ENCODE measurements at places on chromosomes 2 and 18.

GRCh38 chr2:119544075-119544938 lies at the start of gene CFAP221:
Gene CFAP221 (plus strand): TSS chr2:119544449. CDS start chr2:119546132, 1,683 bp downstream.
- DNase-seq = peak; percentile 39

GRCh38 chr18:9196568-9196967 lies 60.0 kb downstream of the ANKRD12 start:
- DNase-seq = no peak

- DNase-seq = no peak
Observed at GRCh38 chr18:13220361-13220991, 1.9 kb downstream of the LDLRAD4 start.

DNA sequence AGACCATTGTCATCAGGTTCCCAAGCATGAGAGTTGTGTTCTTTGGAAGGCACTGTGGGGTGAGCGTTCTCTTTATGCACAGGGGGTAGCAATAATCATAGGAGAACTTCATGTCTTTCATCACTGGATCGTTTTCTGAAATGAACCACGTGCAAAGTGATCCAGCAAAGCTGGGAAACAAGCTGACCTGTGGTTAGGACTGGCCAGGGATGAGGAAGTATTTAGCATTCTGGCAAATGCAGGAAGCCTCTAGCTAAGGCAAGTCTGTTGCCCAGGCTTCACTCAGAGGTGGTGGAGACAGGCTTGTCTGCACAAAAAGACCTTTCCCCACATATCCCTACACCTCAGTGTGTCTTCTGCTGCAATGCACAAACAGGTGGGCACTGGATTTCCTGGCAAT lies 58.6 kb downstream of the MMADHC start:
- DNase-seq = peak; percentile 44

- no peak for DNase-seq
Observed at GRCh38 chr2:241031436-241032165, 33.2 kb downstream of the SNED1 start.

DNA sequence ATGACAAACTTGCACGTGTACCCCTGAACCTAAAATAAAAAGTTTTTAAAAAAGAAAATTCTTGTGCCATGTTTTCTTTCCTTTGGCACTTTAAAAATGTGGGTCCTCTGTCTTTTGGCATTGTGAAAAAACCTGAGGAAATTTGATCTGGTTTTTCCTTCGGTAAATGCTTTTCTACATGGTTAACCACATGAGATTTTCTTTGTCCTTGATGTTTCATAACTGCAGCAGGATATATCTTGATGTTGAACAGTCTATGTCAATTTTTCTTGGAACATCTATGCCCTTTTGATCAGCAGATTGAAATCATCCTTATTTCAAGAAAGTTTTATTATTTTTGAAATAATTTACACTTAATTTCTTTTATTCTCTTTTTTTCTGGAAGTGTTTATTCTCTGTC lies 109.1 kb downstream of the TMEM17 start:
- DNase-seq = no peak

DNA sequence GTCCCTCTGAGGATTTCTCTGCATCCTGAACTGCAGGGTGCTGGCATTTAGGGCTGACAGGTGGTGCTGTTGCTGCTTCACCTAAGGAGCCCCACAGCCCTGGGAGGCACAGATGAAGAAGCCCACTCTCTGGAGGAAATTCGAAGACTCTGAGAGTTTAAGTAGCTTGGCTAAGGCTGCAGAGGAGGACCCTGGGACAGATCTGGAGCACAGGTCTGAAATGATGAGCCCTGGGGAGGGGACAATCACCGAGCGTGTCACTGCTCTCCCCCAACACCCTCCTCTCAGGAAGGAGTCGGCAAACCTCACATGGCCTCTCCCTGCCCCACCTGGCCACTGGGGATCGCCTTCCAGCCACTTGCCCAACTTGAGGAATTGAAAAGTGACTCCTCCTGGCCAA lies 18.6 kb downstream of the CYP27C1 start:
- no peak for DNase-seq

DNA sequence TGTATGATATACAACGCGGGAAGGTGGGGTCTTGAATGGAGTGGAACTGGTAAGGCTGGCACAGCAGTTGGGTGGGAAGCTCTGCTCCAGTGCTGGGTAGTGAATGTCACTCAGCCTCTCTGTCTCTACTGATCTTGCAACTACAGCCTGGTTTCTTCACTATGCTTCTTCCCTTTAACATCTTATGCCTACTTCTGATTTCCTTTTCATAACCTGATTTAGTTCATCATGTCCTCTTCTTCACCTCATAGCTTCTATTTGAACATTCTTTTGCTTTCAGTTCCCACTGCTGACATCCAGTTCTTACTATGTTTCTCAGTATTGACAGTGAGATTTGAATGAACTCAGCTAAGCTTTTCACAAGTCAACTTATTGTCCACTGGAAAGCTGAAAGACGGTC lies 286.2 kb downstream of the ARL6IP6 start:
- no peak for DNase-seq

DNA sequence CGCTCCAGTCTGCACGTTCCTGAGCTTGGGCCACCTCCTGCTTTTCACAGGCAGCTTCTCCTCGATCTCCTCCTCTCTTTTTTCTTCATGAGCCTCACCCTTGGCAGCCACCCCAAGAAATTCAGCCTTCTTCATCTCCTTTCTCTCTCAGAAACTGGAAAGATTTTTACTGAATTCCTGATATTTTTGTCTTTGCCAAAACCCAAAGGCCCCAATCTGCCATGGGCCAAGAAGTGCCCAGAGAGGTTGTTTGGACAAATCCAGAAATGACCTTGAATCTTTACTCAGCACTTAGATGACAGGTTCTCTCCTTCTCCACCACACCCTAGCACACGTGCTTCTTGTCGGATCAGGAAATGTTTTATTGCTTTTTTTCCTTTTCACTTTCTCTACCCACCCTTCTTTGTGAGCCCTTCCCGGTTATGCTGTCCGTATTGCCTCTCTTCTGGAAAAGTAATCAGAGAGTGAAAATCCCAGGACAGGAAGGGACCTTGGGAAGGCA lies 134.5 kb upstream of the TNP1 start:
- DNase-seq = no peak

- DNase-seq = no peak
Observed at GRCh38 chr2:173202570-173202969, 126.9 kb downstream of the MAP3K20 start.

DNA sequence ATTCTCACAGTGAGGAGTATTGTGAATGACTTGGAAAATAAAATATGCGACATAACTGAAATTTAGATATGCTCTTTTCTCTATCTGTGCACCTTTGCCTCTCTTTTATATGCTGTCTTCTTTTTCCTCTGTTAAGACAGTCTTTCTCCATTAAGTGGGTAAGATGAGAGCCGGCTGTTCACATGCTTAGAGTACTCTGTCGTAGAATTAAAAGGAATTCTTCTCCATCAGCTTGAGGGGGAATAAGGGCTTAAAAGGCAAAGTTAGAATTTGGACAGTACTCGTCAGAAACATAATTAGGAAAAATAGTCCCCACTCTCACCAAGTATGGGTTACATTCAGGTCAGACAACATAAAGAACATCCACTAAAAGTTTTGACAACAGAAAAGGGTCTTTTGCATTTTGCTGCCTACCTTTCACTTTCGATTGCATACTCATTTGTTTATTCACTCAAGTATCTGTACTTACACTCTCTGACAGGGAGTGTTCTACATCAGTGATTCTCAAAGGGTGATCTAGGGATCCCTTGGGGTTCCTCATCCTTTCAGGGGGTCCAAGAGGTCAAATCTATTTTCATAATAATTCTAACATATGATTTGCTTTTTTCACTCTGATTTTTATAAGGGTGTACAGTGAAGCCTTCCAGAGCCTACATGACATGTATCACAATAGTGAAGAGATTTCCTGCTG lies 48.0 kb downstream of the ARHGAP15 start:
- no peak for DNase-seq

- no peak for DNase-seq
Observed at GRCh38 chr2:64966017-64966416, 23.2 kb upstream of the SLC1A4 start.

DNA sequence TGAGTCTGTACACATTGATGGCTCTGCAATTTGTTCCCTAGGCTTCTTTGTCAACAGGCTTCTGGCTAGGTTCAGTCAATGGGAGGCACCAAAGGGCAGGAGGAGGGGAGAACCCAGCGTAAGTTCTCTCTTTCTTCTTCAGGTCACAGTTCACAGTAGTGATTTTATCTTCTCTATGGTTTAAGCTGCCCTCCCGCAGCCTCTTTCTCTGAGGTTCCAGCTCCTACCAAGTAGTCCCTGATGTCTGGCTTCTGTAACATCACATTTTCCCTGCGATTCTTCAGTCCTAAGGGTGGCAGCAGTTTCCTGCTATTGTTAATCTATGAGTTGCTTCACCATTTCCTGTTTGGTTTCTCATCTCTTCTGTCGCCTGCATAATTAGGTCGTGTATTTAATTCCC lies 107.4 kb downstream of the CPO start:
- no peak for DNase-seq

GRCh38 chr18:1648712-1649111 lies 744.0 kb downstream of the ADCYAP1 start:
- DNase-seq = no peak

GRCh38 chr2:106841886-106842645 lies 43.9 kb downstream of the ST6GAL2 start:
- DNase-seq = no peak

GRCh38 chr2:200454927-200455801 lies 54.7 kb downstream of the KCTD18 start:
- DNase-seq = no peak

- DNase-seq = no peak
Observed at GRCh38 chr18:25279133-25279532, 72.8 kb downstream of the ZNF521 start.

DNA sequence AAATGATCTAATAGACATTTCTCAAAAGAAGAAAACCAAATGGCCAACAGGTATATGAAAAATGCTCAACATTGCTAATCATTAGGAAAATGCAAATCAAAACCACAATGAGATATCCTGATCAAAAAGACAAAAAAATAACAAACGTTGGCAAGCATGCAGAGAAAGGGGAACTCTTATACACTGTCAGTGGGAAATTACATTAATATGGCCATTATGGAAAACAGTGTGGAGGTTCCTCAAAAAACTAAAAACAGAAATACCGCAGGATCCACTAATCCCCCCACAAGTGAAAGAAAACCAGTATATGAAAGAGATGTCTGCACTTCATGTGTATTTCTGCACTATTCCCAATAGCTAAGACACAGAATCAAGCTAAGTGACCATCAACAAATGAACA lies 57.7 kb upstream of the CTIF start:
- DNase-seq = no peak

- DNase-seq = no peak
Observed at GRCh38 chr2:196902828-196903227, 23.7 kb downstream of the PGAP1 start.

GRCh38 chr2:213022987-213023386 lies 128.4 kb downstream of the IKZF2 start:
- DNase-seq = no peak

- no peak for DNase-seq
Observed at GRCh38 chr2:235977445-235977844, 190.7 kb downstream of the GBX2 start.

GRCh38 chr2:80007777-80008503 lies 296.6 kb downstream of the LRRTM1 start:
- DNase-seq = no peak

DNA sequence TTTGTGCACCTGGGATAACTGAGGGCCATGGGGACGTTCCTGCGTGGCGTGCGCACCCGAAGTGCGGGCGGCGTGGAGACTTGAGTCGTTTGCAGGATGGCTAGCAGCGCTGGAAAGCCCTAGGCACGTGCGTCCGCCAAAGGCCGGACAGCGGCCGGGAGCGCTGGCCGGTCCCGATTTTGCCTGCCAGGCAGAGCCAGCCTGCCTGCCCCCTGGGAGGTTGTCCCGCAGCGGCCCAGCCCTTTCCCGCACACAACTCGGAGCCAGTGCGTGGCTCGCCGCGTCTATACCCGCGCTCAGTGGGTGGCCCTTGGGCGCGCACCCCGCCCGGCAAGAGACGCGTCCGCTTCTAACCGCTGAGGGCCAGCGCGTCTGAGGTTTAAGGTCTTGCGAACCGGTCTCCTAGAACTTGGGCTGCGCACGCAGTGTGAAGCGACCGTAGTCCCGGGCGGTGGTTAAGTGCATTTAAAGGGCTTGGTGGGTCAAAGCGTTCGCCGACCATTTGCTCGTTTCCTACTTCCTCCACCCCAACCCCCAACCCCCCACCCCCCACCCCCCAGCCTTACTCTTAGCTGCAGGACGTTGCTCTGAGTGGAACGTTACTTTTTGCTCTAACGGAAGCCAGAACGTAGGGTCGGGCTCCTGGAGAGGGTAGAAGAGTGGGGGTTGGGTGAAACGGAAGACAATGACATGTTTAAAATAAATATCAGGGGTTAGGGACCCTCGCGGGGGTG lies 627 bp downstream of the CDCA7 start:
- DNase-seq = no peak

GRCh38 chr18:32317651-32318050 lies 127.8 kb downstream of the MEP1B start:
- DNase-seq = peak; percentile 77

DNA sequence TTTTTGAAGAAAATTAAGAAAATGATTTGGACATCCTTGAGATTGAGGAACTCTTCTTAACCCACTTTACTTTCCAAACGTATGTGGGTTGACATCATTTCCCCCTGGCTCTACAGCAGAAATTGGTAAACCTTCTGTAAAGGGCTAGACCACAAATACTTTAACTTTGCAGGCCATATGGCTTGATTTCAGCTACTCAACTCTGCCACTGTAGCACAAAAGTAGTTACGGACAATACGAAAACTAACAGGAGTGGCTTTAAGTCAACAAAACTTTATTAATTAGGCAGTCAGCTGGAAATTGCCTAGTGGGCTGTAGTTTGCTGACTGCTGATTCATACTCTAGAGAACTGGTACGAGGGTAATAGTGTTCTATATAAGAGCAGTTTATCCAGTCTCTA lies 83.2 kb upstream of the DTNB start:
- no peak for DNase-seq

DNA sequence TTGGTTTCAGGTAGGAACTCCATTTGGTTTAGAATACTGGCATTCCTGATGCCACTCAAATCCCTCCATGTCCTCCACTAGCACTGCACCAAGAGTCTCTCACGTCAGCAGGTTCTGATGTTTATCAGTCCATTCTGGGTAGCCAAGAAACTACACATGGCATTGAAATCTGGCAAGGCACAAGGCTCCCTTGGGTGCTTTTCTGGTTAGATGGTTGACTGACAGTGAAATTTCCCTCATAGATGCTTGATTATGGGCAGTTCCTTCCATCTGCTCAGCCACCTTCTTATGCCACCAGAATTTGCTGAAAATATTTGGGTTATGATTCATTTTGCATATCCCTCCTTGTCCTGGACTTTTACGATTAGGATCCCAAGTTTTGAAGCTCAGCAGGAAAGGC lies 32.6 kb downstream of the EDAR start:
- DNase-seq = no peak

- DNase-seq = no peak
Observed at GRCh38 chr18:50527636-50528307, 32.1 kb upstream of the MAPK4 start.

GRCh38 chr18:61742565-61743429 lies 150.0 kb downstream of the RNF152 start:
- no peak for DNase-seq

DNA sequence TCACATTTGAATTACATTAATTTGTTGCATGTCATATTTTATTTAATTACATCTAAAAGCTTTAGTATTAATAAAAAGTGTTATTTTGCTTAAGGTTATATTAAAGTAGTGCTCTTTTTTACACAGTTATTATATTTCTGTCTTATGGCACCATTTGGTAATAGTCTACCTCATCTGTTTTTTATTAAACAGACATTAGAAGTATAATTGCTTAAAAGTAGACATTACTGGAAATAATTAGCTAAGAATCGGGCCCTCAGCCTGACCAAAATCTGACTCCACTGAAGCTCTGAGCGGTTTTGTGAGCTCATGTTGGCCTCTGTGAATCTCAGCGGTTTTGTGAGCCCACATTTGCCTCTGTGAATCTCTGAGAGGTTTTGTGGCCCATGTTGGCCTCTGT lies 102.5 kb upstream of the SNTG2 start:
- no peak for DNase-seq

Measured in retinal pigment epithelial cell (primary cell).